ENCODE measurements at places on chromosomes 7 and 10.

- DNase-seq = no peak
These were observed 161.4 kb upstream of the MDFIC start for GRCh38 chr7:114760477-114760876.

GRCh38 chr7:39674406-39674805 is 51.0 kb downstream of the RALA start:
- DNase-seq = no peak

- no peak for DNase-seq
These were observed 461.1 kb upstream of the FOXK1 start for GRCh38 chr7:4221043-4221442.

DNA sequence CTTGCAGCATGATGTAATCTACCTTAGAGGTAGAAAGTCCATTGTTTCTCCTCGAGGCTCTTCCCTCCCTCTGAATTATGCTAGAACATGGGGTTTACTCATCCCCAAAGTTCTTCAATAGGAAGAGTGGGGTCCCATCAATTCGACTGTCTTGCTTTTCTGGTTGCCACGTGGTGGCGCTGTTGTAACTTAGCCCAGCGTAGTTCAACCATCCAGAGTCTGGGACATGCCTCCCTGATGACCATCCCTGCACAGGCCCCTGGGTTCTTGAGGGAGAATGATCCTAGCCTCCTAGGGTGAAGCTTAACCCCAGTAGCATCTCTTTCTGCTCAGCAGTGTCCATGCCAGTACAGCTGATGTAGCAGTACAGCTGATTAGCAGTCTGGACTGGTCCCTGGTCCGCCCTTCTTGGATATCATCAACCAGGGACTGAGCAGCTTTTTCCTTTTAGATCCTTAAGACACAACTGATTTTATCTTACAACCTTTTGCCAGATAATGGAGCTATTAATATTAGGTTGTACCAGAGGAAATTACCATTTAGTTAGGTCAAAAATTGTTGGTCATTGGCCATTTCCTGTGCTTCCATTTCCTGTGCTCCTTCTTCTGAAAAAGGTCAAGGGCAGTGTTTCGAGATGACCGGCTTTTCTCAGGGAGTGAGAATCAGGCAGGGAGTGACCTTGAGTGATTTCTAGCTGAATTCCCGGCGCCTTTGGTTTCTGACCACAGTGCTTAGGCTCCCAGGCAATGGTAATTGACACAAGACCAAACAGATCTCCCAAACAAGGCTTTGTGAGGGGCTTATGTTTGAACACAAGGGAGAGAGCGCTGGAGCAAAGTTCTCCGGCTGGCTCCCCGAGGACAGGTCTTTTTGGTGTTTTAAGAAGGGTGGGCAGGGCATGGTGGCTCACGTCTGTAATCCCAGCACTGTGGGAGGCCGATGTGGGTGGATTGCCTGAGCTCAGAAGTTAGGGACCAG is 65.4 kb downstream of the TACC2 start:
- DNase-seq = no peak

GRCh38 chr7:84297616-84298015 is 103.0 kb upstream of the SEMA3A start:
- no peak for DNase-seq

All from Ammon's horn (tissue), 1 donor.